ENCODE measurements at places on chromosomes 12 and 14.

DNA sequence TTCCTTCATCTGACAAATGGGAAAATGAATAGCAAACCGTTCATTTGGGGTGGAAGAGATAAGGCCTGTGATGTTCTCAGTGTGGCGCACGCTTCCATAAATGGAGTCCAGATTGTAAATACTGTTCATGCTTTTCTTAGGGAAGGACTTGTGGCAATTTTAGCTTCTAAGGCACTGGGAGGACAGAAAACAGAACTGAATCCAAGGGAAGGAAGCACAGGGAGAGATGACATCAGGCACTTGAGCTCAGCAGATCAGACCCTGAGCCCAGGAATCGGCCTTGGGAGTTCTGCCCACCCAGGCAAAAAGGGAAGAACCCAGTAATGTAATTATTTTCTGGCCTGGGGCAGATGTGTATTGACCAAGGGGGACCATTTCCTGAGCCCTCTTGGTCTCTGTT lies 7.2 kb upstream of the SH2B3 start:
- no peak for DNase-seq

DNA sequence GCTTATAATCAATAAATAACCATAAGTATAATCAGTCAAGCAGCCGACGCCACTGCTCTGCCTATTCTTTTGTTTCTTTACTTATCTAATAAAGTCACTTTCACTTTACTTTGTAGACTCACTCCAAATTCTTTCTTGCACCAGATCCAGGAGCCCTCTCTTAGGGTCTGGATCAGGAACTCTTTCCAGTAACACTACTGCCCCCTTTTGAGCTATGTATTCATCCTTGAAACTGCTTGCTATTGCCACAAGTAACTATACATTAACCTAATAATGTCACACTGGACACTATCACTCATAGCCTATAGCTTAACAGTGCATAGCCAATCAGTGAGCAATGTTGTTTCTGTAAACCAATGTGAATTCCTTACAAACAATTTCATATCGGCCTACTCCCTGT lies 2.8 kb upstream of the NID2 start:
- DNase-seq: no peak

DNA sequence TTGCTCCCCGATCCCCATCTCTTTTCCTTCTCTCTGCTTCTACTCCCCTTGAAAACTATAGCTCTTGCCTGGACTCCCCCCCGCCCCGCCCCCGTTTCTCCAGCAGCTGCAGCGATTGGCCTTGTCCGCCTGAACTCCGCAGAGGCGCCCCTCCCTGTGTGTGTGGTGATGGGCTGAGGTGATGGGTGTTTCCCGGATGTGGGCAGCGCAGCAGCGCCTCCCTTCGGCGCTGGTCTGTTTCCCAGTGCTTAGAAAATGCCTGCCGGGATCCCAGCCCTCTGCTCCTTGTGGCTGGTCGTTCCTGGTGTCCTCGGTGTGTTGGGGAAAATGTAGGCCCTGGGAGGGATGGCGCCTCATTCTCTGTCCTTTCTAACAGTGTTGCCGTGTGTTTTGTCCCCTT lies 43.3 kb downstream of the GALNT8 start:
- no peak for DNase-seq

GRCh38 chr12:55727643-55728185 lies 1.1 kb downstream of the CD63 start:
- no peak for DNase-seq

DNA sequence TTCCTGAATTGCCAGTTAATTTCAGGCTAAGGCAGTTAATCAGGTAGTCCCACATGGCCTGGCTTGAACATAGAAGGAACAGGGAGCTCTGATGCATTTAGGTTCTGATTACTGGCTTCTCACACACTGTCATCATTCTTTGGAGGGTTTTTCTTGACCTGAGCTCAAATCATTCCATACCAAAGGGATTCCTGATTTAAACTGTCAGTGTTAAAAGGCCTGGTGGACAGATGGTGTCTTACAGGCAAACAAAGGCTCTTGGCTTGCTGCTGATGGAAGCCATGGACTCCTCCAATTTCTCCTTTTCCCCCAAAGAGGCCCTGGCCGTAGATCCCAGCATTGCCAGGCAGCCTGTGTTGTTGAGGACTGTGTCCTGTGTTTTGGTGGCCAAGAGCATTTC lies 30.2 kb downstream of the CACNA1C start:
- no peak for DNase-seq

GRCh38 chr12:70920251-70920851 lies at the start of gene PTPRR:
Gene PTPRR (minus strand): TSS chr12:70920738. CDS start chr12:70920390, 348 bp downstream.
- DNase-seq: no peak

DNA sequence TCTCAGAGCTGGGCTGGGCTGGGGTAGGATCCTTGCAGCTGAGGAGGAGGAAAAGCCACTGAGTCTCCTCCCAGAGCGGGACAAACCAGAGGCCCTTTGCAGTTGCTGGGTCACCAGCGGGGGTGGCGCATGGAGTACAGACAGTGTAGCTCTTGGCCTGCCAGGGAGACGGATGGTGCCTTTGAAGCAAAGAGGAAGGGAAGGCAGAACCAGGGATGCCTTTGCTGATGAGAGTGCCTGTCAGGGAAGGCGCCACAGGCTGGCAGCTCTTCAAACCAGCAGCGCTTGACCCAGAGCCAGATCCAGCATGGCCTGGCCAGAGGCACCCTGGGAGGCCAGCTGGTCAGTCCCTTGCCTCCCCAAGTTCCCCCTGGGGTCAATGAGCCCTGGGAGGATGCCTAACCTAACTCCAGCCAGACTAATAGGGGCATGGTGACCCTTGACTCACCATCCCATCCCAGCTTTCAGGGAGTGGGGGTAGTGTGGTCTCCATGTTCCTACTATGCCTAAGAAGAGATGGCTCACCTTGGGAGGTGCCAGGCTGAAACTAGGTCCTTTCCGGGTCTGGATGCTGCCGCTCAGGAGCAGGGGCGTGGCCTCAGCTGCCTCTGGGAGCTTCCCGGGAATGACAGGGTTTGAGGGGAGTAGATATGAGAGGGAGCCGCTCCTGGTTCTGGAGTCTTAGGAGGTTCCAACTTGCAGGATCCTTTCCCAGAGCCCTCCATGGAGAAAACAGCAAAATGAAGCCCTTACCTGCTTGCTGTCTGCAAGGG lies 19.8 kb downstream of the VASH1 start:
- DNase-seq: no peak

GRCh38 chr12:124686370-124687173 lies 119.2 kb upstream of the NCOR2 start:
- DNase-seq: no peak

DNA sequence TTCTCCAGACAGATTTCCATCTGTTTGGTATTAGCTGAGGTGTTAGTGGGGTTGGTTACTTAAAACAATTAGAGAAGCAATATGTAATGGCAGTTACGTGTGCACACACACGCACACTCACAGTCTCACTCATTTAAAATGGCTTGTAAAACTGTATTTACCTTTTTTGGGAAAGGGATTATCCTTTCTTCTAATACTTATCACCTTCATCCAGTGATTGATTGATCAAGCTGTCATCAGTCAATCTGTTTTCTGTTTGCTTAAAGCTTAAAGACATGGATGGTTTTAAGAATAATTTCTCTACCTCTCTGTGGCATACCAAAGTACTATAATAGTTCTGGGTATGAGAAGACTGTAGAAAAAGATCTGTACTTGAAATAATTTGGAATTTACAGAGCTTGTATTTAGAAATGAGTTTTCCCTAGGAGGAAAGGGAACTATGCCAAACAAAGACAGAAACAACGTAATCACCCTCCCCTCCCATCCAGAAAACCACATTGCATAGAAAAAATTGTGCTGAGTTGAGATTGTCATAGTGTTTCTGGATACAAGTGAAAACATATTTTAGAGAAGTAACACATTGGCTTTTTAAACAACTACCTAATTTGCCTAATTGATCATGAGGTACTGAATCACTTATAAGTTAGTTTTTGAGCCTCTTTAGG lies 455.8 kb downstream of the PCNX1 start:
- no peak for DNase-seq

GRCh38 chr12:104155711-104156555 lies 17.9 kb upstream of the NFYB start:
- no peak for DNase-seq
